Vagina (tissue), 2 donors: ENCODE measurements at places on chromosomes 5 and 9. TPM values are rescaled to one million over a fixed set of nuclear protein-coding genes. Genes with fewer than 3 reads are reported as not detected.

The BASP1 gene
- 46.4 TPM for total RNA-seq

The CARD9 gene
- 16.9 TPM for total RNA-seq

DNA sequence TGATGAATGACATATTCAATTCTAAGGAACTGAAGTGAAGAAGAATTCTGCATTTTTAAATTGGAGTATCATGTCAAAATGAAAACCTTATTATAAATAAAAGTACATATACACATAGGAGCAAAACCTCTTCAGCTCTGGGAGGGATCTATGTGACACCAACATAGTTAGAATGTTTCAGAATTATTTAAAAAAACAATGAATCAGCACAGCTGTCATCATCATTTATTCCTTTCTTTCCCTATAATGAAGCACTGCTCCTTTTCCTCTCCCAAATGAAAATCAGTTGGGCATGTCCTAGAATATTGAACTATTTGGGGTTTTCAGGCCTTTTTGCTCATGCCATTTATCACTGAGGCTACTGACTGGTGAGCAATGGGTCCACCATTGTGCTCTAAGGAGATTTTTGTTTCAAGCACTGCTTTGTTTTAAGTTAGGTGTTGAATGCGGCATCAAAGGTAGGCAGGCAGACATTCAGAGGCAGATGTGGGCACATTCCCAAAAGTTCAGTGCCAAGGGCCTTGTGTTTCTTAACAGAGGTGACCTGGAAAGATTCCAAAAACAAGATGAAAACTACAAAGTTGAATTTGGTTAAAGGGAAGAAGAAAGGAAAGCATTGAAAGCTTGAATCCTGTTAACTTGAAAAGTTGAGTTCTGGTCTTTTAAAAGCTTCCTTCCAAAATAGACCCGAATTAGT, 126.4 kb upstream of the ADAMTSL1 start:
- no peak for DNase-seq
- no peak overlapping the region for H3K27ac ChIP-seq
- no peaks in the 10 kb centered on the region for H3K36me3 ChIP-seq
- H3K4me3 ChIP-seq: no peak overlapping the region
- H3K27me3 ChIP-seq: no peaks in the 10 kb centered on the region

DNA sequence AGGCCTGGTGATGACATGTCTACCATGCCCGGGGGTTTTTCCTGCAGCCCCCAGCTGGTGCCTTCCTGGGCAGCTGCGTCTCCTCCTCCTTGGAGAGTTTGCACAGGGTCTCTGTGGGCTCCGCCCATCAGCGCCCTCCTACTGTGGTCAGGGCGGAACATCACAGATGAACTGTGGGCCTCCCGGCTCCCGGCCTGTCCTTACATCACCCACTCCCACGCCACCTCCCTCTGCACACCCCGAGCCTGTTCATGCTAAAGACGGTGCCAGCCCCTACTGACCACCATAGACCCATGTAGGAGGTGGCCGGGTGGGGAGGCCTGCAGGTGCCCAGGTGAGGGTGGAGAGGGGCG, 12.6 kb downstream of the GPSM1 start:
- H3K4me1 ChIP-seq: peaks cover 20% of the 10 kb centered on the region
- H3K27me3 ChIP-seq: no peaks in the 10 kb centered on the region
- DNase-seq: no peak
- peaks cover 7% of the 10 kb centered on the region for H3K36me3 ChIP-seq
- H3K4me3 ChIP-seq: no peak overlapping the region

DNA sequence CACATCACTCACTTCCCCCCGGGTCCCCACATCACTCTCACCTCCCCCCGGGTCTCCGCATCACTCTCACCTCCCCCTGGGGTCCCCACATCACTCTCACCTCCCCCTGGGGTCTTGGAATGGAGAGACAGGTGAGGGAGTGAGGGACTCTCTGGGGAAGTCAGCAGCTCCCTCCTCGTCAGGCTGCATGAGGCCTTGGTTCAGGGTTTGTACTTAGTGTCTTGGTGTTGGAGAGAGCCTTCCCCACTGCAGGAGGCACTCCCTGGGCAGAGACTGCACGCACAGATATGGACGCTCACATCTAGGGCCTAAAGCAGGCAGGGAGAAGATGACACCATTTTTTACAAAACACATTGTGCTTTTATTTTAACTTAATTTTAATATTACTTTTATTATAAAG, 56.5 kb upstream of the IRX4 start:
- no peak overlapping the region for H3K4me3 ChIP-seq
- no peaks in the 10 kb centered on the region for H3K27me3 ChIP-seq
- H3K36me3 ChIP-seq: no peaks in the 10 kb centered on the region
- DNase-seq: no peak

DNA sequence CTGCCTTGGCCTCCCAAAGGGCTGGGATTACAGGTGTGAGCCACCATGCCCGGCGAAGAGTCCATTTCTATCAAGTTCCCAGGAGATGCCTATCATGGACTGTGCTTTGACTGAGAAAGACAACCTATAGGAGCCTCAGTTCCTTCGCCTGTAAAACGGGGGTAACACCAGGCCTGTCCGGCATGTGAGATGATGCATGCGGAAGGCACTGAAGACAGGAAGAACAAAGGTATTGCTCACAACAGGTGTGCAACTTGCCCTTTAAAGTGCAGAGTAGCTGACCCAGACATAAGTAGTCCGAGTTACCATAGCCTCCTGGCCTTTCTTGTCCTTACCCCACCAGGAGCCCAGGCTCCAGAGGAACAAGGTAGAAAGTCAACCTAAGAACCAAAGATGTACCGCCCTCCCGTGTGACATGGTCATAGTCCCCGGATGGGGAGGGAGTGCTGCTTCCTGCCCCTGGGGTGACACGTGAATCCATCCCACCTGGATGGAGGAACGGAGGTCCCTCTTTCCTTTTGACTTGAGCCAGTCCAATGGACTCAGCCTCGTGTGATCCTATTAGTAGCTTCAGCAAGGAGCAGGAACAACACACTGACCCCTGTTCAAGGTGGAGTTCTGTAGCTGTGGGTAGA, 60.3 kb downstream of the HSPA4 start:
- peaks cover 7% of the 10 kb centered on the region for H3K4me1 ChIP-seq
- H3K27ac ChIP-seq: no peak overlapping the region
- no peak overlapping the region for H3K4me3 ChIP-seq
- H3K36me3 ChIP-seq: no peaks in the 10 kb centered on the region
- DNase-seq: no peak
- no peaks in the 10 kb centered on the region for H3K27me3 ChIP-seq

GRCh38 chr9:131148966-131149687, 23.7 kb downstream of the NUP214 start:
- H3K36me3 ChIP-seq: no peaks in the 10 kb centered on the region
- no peaks in the 10 kb centered on the region for H3K27me3 ChIP-seq
- DNase-seq: no peak
- H3K27ac ChIP-seq: no peak overlapping the region

GRCh38 chr9:673966-674526, 167.5 kb upstream of the DMRT1 start:
- no peaks in the 10 kb centered on the region for H3K36me3 ChIP-seq
- peak overlapping the region; percentile 66 for H3K27ac ChIP-seq

DNA sequence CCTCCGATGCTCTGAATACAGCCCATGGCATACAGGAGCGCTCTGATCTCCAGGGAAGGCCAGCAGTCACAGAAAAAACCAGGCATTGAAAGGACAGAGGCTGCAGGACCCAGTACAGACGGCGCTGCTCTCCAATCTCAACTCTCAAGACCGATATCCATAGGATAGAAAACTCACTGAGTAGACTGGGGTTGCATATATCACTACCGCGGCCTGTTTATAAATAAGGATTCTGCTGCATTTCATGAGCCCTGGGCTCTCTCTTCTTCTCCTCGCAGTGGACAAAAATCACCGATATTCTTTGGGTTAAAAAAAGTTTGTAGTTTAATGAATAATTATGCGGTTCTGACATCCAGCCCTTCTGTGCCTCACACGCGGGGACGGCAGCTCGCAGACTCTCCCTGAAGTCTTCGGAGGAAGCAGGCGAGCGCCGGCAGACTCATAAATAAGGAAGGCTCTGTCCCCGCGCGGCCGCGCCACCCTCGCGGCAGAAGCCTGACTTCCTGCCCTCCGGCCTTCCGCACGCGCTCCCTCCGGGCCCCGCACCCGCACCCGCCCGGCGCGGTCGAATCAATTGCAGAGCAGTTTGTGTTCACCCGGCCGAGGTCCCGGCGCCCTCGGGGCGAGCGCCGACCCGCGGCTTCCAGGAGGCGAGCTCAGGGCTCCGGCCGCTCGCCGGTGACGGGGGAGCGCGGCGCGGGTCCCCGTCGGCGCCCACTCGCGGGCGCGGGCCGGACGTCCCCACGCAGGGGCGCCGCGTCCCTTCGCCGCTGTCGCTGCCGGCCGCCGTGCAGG, at the start of gene FAM78A:
Gene FAM78A (minus strand): TSS at position 417 of the 795 bp plus-strand sequence. CDS start 331 bp downstream, at position 86.
- no peaks in the 10 kb centered on the region for H3K27me3 ChIP-seq
- H3K4me1 ChIP-seq: no peaks in the 10 kb centered on the region
- DNase-seq: no peak
- H3K27ac ChIP-seq: peak within 1 kb of the TSS; percentile 58

DNA sequence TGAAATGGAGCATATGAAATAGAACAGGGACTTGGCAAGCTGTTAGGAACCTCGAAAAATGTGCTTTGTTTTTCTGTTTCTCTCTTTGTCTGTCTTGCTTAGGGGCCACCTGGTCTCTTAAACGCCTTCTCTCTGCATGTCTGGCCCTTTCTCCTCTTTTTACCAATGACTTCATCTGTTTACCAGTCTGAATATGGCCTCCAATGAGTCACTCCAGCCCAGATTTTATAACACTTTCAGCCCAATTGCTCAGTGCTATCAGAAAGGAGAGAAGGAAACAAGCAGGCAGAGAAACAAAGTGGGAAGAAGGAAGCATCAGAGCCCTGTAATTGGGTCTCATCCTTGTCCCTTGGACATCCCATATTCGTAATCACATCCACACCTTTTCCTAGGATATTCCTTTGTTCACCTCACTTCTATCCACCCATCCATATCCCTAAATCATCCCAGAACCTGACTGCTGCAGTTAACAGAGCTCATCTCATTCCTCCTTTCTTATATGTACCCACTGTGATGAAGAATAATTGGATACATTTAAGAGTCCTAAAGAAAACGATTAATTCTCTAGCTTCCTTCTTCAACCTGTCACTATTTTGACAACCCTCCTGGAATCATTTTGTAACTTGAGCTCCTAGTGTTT, 151.8 kb upstream of the GPR151 start:
- no peak for DNase-seq
- no peak overlapping the region for H3K4me3 ChIP-seq
- H3K27me3 ChIP-seq: no peaks in the 10 kb centered on the region

- DNase-seq: no peak
- H3K27me3 ChIP-seq: no peaks in the 10 kb centered on the region
- no peak overlapping the region for H3K27ac ChIP-seq
- H3K4me3 ChIP-seq: no peak overlapping the region
- no peaks in the 10 kb centered on the region for H3K36me3 ChIP-seq
Observed at GRCh38 chr5:180724944-180725343, 14.9 kb downstream of the OR2Y1 start.

DNA sequence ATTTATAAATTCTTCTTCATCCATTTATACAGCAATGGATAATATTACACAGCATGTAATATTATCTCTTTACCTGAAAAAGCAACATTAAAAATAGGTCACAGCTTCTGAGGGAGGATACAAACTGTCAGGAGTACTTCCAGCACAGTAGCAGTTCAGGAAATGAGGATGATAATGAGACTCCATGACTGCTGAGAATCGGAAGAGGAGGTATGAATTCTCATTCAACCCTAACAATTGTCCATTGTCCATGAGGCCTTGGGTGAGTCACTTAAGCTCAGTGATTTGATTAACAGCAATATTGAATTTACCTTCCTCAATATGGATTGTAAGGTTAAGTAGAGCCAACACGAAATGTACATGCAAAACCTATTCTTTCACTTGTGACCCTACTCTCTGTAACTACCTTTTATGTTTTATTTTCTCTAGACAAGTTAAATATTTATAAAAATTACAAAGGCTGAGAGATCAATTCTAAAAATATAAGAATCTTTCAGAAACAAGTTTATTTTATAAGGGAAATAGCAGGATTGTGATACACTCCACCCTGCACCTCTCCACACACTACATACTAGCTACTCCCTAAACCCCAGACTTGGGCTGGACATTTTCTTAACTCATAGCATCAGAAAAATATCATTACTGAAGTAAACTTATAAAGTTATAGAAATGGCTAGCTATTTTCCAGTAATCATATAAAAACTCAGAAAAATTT, 159.1 kb upstream of the ACOT12 start:
- no peak for DNase-seq
- no peaks in the 10 kb centered on the region for H3K36me3 ChIP-seq
- H3K4me1 ChIP-seq: peaks cover 13% of the 10 kb centered on the region
- no peak overlapping the region for H3K4me3 ChIP-seq
- no peak overlapping the region for H3K27ac ChIP-seq

DNA sequence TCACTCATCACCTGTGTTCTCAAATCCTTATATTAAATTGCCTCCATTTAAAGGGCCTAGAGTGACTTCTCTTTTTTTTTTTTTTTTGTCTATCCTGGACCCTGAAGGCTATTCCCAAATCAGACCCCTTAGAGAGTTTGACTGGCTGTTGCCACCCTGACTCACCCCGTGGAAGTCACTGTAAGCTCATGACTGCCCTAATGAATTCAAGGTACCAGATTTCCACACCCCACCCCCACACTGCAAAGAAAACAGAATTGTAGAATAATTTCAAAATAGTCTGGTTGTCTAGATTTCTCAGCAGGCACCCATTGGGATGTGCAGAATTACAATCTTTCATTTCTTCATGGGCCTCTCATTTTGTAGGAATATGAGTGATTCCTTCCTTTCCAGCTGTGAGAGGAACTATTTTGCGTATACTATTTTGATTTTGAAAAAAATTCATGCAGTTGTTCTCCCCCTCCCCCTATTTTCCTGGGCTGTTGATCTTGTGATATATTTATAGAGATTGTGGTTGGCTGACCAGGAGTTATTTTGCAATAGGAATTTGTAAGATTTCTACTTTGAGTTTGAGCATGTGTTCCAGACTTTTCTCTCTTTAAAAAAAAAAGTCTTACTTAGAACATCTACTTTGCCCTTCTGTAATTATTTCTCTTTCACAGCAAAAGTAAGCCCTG, 79.1 kb downstream of the ZNF618 start:
- peaks cover 33% of the 10 kb centered on the region for H3K4me1 ChIP-seq
- no peak for DNase-seq
- no peaks in the 10 kb centered on the region for H3K36me3 ChIP-seq
- H3K27ac ChIP-seq: peak overlapping the region; percentile 85

- H3K36me3 ChIP-seq: no peaks in the 10 kb centered on the region
- H3K27me3 ChIP-seq: no peaks in the 10 kb centered on the region
- peak overlapping the region; percentile 11 for H3K4me3 ChIP-seq
- peaks cover 10% of the 10 kb centered on the region for H3K4me1 ChIP-seq
Observed at GRCh38 chr5:171667341-171668096, 118.1 kb upstream of the SMIM23 start.

GRCh38 chr5:170138273-170138672, 32.6 kb downstream of the FOXI1 start:
- no peak overlapping the region for H3K27ac ChIP-seq
- H3K4me3 ChIP-seq: no peak overlapping the region
- no peaks in the 10 kb centered on the region for H3K27me3 ChIP-seq
- no peaks in the 10 kb centered on the region for H3K36me3 ChIP-seq
- no peaks in the 10 kb centered on the region for H3K4me1 ChIP-seq
